ENCODE measurements at places on chromosomes 16 and 17.

DNA sequence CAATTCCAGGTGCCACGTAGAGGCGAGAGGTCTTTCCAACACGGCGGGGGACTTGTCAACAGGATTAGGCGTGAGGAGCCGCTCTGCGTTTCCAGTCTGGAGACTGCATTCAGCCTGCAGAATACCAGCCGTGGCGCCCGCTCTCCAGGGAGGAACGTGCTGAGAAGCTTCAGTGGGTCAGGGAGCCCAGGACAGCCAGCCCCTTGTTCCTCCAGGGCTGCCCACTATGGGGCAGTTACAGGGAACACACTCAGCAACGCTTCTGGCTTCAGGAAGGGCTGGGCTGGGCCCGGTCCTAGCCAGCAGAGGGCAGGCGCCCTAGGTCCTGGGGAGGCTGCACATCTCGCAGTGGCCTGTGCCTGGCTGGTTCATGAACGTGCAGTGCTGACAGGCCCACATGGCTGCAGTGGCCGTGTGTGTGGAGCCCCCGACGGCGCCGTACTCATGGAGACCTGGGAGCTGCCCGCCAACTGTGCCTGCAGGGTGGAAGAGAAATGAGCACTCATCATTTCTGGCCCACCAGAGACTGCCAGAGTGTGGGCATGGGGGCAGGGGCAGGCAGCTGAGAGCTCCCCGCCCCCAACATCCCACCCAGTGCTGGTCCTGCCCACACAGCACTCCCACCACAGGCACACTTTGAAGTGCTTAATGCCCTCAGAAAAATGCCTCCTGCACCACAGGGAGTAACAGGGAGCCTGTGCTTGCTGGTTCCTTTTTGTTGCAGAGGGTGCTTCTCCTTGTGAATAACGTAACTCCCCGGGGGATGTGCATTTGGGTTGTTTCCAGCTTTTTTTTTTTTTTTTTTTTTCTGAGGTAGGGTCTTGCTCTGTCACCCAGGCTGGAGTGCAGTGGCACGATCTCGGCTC, 7.0 kb upstream of the FAAP100 start:
- no peak for DNase-seq

DNA sequence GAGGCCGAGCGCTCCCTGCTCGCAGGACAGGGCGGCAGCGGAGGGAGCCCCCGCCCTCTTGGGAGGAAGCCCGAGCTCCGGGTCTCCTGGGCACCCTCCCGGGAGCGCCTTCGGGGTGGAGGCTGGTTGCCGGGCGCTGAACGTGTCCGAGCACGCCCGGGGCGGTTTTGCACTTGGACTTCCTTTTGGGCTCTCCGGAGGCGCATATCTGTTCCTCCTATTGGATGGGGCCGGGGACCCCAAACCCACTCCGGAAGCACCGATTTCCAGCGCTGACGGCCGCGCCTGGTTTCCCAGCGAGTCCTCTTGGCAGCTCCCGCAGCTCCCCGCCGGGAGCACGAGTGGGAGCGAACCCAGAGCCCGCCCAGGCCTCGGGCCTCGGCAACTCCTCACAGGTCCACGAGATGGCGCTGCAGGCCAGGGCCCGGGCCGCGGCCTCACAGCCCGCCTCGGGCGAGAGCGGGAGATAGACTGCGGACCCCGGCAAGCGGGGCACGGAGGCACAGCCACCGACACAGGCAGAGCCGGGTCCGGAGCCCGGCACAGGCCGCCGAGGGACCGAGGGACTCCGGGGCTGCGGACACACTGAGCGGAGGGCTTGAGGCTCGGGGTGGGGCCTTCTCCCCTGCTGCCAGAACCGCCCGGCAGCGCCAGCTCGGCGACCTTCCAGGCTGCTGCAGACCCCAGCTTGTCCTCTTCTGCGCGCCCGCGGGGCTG, 12.7 kb downstream of the TBX2 start:
- peak; percentile 89 for DNase-seq

DNA sequence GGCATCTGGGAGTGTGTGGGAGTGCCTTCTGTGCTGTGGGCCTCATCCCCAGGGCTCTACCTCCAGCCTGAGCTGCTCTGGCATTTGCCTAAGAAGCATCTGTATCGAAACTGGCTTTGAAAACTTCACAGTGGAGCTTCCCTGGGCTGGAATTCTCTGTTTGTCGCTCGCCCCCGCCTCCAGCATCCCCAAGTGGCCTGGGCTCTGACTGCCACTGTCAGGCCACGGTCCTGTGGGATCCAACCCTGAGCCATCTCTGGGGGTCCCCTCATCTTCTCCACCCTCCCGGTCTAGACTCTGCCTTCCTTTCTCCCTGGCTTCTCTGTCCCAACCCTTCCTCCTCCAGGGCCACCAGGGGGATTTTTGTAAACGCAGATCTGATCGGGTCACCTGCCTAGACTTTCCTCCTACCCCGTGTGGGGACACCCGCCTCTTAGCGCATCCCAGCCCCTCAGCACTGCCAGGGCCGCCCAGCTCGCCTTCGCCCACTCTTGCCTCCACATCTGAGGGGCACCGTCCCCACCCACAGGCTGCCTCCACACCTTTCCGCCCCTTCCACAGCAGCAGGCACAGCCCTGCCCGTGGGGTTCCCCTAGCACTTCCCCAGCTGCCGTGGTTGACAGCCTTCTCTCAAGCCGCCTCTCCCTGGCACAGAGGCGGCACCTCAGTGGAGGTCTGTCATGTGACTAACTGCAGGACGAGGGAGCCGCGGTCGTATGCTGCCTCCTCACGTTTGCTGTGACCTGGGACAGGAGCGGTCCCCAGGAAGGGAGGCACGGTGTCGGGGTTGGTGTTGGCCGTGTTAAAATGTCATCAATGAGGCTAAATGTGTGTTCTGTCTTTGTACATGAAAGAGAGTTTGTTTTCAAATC, 12.0 kb downstream of the TBC1D24 start:
- no peak for DNase-seq

- no peak for DNase-seq
Observed at GRCh38 chr16:10465821-10466220, 80.0 kb downstream of the ATF7IP2 start.

GRCh38 chr16:69132424-69133252, at the start of the genes CHTF8 and UTP4:
CHTF8 (minus strand) TSS chr16:69132588; CDS start chr16:69121458, 11,130 bp downstream.
UTP4 (plus strand) TSS chr16:69132649; CDS start chr16:69133460, 811 bp downstream.
- DNase-seq = peak; percentile 84

- DNase-seq = peak; percentile 85
Observed at GRCh38 chr16:73019457-73020362, 28.2 kb downstream of the ZFHX3 start.

GRCh38 chr17:27280527-27280926, 13.4 kb upstream of the WSB1 start:
- DNase-seq = no peak

DNA sequence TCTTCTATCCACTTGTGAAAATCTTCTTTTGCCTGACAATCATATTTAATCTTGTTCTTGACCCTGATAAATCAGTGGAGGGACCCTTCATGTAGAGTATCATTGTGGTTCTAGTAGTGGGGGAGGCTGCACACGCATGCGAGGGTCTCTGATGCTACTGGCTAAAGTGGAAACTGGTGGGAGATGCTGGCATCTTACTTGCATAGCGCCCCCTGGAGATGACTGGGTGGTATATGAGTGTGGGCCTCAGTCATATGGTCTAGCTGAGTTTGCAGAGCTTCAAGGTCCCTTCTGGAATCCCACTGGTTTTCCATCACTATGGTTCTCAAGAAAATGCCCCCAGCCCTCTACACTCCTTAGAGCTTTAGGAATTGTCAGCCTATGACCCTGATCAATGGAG, 236.4 kb upstream of the AXIN2 start:
- DNase-seq = no peak

- DNase-seq = no peak
Observed at GRCh38 chr17:13005530-13005929, 12.3 kb downstream of the ELAC2 start.

- no peak for DNase-seq
Observed at GRCh38 chr16:19363740-19364139, 53.9 kb upstream of the TMC5 start.

GRCh38 chr17:17498606-17499301, 2.6 kb upstream of the RASD1 start:
- no peak for DNase-seq

- no peak for DNase-seq
Observed at GRCh38 chr17:4048218-4048617, 84.0 kb upstream of the ATP2A3 start.

- no peak for DNase-seq
Observed at GRCh38 chr17:46071796-46072195, 72.7 kb downstream of the STH start.
